ENCODE measurements at places on chromosomes 3 and 15.

DNA sequence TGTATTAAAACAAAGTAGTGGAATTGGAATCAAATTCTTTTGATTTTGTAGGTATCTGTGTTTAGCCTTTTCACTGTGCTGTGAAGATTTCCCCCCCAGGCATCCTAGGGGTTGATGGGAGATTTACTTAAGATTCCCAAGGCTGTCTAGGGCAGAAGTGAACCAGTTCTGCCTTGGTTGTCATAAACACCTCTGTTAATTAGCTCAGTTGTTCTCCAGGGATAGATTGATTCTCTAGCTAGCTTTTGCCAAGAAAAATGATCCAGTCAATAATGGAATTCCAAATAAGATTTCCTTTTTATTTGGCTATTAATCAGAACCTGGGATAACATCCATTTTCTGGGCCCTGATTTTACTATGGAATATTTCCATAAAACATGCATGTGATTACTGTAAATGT lies 12.7 kb downstream of the DAG1 start:
- no peak for DNase-seq

DNA sequence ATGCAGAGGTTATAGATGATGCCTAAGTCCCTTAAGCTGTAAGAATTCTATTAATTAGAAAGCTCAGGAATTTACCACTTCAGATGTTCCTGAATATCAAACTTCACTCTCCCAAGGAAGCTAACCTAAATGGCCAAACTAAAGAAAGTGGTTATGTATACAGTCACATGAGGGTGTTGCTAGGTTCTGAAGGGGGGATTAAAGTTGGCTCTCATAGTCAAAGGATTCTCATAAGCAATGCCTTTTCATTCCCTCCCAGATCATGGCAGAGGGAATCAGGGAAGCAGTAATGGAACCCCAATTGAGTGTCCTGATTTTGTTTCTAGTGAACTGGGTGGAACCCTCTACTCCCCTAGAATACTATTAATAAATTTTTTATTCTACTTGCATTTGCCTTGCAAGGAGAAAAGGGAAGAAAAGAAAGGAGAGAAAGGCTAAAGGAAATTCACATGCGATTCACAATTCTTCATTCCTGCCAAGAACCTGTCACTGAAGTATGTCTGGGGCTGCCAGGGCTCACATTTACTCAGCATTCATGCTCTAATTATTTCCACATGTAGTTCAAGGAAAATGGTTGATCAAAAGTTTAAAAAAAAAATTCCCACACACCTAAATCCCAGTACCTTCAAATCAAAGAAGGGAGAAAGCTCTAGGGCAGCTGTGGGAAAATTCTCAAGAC lies 25.1 kb downstream of the FSTL1 start:
- no peak for DNase-seq

DNA sequence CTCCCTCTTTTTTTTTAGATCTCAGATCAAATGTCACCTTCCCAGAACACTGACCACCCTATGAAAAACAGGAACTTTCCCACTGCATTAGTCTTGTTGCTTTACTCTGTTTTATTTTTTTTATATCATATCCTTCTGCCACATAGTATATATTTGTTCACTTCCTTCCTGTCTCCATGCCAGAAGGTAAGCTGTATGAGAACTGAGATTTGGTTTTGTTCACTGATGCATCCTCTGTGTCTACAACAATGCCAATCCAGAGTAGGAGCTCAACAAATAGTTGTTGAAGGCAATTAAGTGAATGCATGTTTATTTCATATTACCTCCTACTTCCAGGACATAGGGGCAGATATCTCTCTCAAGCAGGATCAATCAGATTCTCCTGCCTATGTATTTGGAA lies 114.4 kb downstream of the TPRG1 start:
- no peak for DNase-seq

DNA sequence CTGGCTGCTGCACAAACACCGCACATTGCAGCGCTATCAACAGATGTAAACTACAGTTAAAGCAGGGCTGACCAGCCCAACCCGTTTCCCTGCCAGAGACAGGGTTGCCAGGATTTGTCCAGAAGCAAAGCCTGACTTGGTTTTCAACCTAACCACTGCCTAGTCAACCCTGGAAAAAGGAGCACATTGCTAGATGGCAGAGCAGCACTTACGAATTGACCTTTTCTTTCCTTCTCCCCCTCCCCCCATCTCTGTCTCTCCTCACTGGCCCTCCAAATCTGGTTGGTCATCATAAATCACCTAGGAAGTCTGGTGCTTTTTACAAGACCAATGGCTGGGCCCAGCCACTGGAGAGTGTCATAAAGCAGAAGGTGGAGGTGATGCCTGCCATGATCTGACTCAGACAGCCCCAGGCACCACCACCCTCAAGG lies 51.3 kb downstream of the ABCC5 start:
- no peak for DNase-seq

DNA sequence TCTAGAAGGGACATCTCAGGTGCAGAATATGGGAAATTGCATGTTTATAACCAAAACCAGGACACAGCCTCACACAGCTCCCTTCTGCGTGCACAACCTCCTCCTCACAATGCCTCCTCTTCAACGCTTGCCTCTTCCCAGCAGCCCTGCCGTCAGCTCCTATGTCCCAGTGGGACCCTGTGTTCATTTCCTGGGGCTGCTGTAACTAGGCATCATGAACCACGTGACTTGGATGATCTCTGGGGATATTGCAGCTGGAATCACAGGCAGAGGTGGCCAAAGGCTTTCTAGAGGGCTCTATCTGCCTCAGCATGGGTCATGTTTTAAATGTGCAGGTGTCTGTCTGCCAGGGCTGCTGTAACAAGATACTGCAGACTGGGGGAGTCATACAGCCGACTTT lies 375.3 kb downstream of the OCA2 start:
- DNase-seq, result no peak

DNA sequence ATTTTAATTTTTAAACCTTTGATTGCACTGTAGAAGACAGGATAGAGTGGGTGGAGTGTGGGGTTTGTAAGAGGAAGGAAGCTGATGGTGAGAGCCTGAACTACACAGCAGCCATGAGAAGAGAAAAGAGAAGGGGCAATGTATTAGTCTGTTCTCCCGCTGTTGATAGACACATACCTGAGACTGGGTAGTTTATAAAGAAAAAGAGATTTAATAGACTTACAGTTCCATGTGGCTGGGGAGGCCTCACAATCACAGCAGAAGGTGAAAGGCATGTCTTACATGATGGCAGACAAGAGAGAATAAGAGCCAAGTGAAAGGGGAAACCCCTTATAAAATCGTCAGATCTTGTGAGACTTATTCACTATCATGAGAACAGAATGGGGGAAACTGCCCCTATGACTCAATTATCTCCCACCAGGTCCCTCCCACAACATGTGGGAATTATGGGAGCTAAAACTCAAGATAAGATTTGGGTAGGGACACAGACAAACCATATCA lies 37.3 kb downstream of the STARD5 start:
- no peak for DNase-seq
